ENCODE measurements at places on chromosomes 1 and 21.

DNA sequence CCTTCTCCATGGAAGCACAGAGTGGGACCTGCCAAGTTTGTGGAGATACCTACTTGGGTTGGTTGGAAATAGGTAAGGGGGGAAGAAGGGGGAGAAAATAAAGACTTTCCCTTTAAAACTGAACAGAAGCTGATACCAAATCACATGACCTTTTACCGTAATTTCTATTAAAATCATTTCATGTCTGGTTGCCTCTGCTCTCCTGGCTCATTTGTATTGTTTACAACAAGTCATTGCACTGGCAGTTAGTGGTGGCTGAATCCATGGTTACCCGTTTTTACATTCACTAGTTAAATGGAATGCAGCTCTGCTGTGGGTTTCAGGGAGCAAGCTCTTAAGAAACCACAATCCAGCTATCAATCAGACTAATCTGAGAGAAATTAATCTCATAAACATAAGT lies 353.7 kb upstream of the ESRRG start:
- no peak for DNase-seq

GRCh38 chr1:1889090-1889750 lies 1.7 kb downstream of the GNB1 start:
- no peak for DNase-seq

DNA sequence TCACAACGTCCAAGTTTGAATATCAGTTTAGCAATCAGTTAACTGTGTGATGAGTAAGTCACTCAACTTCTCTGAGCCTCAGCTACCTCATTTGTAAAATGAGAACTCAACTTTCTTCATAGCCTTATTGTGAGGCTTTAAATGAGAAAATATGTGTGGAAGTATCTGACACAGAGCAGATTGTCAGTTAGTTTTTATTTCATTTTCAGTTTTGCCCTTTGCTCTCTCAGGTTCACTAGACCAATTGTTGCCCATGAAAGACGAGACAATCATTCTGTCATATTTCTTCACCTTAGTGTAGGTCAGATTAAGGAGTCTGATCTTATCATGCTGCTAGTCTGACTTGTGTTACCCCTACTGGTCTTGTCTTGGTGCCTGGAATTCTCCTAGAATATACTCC lies 232.8 kb upstream of the PTBP2 start:
- DNase-seq = no peak

GRCh38 chr1:221693087-221693486 lies 48.8 kb downstream of the DUSP10 start:
- no peak for DNase-seq

- no peak for DNase-seq
Observed at GRCh38 chr1:118081387-118081786, 103.6 kb downstream of the SPAG17 start.

DNA sequence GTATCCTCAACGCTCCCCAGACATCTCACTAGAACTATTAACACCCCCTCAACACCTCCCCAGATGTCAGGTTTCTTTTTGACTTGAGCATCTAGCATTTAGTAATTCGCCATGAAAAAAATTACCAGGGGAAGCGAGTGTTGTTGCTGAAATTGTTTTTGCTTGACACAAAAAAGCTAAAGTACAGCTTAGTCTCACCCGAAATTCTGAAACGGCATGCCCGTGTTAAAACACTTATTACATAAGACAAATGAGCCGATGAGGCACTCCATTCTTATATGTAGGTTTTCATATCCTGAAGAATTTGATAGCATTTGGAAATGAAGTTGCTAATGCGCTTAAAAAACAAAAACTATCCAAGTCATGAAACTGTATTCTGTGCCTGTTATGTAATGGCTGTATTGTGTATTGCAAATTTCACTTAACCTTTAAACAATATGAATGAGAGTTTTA lies 1.3 kb upstream of the NRIP1 start:
- DNase-seq = no peak

DNA sequence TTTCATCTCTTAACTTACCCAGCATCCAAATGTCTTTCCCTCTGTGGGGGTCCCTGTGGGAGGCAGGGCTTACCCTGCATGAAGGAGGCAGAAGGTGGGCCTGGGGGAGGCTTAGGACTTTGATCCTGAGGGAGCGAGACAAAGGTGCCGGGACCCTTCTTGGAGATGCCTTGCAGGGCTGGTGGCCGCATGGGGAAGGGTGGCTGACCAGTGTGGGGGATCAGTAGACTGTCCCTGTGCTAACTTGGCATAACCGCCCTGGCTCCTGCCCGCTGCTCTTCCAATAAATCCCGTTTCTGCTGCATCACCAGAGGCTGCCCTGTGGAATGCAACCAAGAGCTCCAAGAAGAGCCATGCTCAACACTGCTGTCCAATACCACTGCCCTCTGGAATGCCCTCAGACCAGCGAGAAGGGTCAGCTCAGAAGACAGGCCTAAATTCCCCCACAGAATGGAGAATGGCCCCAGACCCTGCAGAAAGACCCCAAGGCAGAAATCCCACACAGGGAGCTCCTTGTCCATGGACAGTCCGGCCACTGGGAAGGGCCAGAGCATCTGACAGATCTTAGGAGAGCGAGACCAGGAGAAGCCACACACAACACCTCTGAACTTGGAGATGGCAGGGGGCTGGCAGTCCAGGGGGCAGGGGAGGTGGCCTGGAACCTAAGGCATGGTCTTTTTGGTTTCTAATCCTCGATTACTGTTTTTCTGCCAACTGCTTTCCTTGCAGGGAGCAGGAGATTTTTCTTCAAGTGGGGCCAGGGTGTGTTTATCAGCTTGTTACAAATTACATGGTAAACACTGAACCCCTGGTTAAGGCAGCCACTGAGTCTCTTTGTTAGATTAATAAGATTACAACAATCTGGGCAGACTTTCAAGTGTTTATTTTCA lies 46.7 kb upstream of the DMRTB1 start:
- DNase-seq = no peak

GRCh38 chr1:41683681-41684500 lies 199.4 kb upstream of the EDN2 start:
- no peak for DNase-seq

DNA sequence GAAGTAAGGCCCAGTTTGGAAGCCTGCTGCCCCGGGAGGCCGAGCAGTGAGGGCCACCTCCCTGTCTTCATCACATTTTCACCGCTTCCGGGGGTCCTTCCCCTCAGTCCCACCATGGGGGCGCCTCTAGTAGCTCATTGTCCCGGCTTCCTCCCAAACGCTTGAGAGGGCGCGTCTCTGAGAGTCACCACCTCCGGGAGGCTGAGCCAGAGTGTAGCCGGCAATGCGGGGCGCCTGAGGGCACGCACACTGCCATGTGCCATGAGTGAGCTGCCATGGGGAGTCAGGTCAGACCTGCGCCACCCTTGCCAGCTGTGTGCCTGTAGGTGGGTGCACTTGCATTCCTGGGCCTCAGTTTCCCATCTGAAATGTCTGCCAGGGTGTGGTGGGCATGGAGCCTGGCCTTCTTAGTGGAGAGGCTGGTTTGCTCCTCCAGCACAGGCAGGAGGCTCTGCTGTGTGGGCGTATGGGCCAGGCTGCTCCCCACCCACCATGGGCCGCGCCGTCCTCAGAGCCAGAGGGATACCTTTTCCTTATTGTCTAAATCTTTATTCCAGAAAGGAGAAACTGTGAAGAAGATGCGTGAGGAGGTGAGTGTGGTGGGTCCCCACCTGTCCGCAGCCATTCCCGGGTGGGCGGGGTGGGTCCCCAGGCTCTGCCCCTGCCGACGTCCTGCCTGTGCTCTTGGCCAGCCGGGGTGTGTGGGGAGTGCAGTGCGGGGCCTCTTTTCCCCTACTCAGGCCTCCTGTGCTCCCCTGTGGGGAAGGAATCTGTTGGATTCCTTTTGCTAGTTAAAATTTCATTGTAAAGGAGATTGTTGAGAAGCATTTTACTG lies 81.3 kb upstream of the COL6A1 start:
- no peak for DNase-seq

DNA sequence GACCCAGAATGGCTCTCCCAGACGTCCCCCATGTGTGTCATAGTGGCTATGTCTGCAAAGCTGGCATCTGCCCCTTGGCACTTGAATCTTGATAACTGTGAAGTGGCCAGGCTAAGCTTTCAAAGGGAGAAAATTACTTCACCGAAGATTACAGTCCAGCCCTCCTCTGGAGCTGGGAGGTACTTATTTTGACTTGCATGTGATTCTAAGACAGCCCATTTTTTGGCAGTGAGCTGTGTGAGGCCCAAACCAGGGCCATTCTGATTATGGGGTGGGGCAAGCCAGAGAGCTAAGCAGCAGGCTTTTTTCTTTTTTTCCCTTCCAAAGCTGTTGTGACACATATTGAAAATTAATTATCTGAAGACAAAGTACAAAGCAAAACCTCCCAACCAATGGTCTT lies 42.1 kb upstream of the C8B start:
- no peak for DNase-seq

DNA sequence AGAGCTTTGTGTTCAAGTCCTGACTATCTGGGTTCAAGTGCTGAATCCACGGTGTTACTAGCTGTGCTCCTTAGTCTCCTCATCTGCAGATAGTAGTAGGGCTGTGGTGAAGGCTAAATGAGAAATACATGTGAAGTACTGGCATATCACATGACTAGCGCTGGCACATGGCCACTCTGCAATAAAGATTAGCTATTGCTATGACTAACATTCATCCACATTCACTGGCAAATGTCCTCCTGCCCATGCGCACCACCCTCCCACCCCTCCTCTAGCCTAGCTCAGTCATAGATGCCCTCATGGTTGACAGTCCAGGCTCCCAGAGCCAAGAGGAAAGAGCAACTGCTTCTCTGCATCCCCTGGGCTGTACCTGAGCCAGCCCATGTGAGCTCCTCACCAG lies 8.5 kb upstream of the COL8A2 start:
- no peak for DNase-seq

- DNase-seq = no peak
Observed at GRCh38 chr1:93625582-93626327, 55.9 kb downstream of the BCAR3 start.

- no peak for DNase-seq
Observed at GRCh38 chr1:247113094-247113497, 8.9 kb upstream of the ZNF669 start.

DNA sequence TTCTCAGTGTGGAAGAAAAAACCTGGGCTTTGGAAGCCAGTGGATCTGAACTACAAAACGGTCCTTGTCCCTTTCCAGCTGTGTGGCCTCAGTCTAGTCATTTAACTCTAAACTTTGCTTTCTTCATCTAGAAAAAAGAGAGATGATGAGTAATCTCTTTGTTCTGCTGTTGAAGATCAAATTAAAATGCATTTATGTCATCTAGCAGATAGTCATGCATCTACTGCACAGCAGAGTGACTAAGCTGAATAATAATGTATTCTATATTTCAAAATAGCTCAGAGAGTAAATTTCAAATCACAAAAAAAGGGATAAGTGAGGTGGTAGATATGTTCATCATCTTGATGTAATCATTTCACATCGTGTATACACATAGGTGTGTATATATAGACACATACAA lies 473.2 kb downstream of the DSCAM start:
- no peak for DNase-seq

DNA sequence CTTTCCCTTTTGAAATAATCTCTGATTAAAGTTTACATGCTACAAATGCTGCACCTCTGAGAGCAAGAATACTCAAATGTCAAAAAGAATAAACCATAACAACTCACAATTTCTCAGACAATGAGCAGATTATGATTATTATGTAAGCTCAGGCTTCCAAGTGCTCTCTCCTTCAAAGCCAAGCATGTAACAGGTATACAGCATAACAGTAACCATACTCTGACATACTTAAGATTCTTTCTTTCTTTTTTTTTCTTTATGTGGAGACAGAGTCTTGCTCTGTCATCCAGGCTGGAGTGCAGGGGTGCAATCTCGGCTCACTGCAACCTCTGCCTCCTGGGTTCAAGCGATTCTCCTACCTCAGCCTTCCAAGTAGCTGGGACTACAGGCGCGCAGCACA lies 155.4 kb downstream of the EIF4G3 start:
- no peak for DNase-seq

DNA sequence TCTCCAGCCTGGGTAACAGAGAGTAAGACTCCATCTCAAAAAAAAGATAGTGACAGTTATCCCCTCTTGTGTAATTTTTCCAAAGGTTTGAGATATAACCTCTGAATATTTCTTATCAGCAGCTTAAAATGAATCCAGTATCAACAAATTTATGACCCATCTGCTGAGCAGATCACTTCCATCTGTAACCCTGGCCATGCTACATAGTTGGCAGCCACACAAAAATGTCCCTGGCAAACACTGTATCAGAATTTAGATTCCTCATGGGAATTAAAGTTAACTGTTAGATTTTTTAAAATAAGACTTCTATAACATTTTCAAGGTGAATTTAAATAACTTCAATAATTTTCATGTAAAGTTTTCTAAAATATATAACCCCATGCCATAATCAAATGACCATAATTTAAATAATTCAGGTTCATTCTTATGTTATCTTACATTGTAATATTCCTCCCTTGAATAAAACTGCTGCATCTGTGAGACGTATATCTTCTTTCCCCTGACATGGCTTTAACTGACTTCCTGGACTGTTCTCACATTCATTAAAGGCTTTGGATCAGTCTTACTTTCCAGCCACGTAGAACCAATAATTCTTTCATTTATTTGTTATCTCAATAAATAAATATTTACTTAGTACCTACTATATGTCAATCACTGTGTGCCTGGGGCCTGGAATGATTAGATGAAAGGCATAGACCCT lies 5.3 kb upstream of the PRPF38B start:
- DNase-seq = no peak

DNA sequence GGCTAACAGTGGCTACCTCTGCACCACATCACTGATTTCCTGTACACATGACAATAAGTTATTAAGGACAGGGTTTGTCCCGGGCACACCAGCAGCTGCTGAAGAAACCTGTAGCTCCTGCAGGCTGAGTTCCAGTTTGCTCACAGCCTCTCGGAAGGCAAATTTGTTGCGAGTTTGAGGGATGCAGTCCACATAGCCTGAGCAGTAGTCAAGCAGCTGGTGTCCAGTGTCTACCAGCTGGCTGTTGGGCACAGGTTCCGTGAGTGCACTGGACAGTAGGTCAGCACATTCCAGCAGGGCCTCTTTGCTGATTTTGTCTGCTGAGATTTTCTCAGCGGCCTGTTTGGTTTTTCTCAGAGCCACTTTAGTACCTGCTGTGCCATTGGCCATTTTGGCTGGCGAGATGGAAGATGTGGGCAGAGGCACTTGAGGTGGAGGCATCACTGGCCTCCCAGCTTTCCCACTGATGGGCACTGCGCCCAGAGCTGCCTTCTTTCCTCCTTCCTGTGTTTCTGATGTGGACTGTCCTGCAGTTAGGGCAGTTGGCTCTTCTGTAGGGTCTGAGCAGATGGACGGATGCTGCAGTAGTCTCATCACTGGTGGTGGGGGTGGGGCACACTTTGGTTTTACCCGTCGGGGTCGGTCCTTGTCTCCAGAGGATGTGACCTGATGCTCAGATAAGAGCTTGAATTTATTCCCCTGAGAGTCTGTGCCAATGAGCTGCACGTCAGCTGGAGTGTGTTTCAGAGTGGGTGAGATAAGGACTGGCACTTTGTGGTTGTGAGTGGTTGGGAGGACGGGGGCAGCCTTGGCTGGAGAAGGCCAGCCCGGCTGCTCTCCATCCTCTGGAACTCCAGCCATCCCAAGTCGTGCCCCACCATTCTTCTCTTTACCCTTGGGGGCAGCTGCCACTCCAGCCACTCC lies 26.1 kb downstream of the TOR3A start:
- DNase-seq = no peak

Data from stimulated activated CD4-positive, alpha-beta T cell treated with anti-CD3 and anti-CD28 coated beads, Interleukin-12 subunit alpha, Interleukin-12 subunit beta, amount 100 ng/mL, for 4 hours (primary cell).